Left renal cortex interstitium (tissue), 4 donors: ENCODE measurements at places on chromosomes 7 and 10.

- no peak for DNase-seq
These were observed 709.0 kb downstream of the KCNMA1 start for GRCh38 chr10:76928565-76928964.

- DNase-seq, result no peak
These were observed 247.9 kb downstream of the BAMBI start for GRCh38 chr10:28925121-28925663.

DNA sequence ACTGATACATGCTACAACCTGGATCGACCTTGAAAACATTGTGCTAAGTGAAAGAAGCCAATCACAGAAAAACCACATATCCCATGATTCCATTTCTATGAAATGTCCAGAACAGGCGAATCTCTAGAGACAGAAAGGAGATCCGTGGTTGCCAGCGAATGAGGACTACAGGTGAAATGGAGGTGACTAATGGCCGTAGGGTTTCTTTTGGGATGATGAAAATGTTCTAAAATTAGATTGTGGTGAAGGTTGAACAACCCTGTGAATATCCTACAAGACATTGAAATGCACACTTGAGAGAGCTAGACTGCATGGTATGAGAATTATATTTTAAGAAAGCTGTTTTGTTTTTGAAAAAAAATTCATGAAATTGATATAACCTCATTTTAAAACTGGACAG, 188.5 kb upstream of the PLXNA4 start:
- DNase-seq, result no peak

- DNase-seq, result no peak
These were observed 1.1 kb upstream of the DNAAF5 start for GRCh38 chr7:725223-726005.

DNA sequence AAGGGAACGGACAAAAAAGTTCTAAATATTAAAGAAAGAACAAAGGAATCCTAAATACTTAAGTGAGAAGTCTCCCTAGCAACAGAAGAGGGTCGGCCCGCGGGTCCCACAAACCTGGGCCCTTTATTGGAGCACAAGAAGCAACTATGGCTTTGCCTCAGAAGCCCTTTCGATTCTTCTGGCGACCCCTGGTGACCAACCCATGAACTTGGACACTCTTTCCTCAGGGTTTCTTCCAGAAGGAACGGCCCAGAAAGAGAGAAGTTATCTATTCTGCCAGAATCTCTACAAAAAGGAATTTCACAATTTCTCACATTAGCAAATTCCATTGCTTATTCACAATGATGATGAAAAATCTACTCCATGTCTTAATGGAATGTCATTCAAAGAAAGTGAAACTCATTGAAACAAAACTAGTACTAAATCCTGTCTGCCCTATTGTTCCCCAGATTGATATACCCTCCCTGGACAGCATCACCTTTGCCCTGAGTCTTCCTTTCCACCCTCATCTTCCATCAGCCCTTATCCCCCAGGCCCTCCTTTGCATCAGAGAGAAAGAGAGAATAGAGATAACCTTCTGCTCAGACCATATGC, 43.7 kb downstream of the CPVL start:
- no peak for DNase-seq

- DNase-seq, result no peak
These were observed 325.1 kb downstream of the GALNT17 start for GRCh38 chr7:71457021-71457420.

DNA sequence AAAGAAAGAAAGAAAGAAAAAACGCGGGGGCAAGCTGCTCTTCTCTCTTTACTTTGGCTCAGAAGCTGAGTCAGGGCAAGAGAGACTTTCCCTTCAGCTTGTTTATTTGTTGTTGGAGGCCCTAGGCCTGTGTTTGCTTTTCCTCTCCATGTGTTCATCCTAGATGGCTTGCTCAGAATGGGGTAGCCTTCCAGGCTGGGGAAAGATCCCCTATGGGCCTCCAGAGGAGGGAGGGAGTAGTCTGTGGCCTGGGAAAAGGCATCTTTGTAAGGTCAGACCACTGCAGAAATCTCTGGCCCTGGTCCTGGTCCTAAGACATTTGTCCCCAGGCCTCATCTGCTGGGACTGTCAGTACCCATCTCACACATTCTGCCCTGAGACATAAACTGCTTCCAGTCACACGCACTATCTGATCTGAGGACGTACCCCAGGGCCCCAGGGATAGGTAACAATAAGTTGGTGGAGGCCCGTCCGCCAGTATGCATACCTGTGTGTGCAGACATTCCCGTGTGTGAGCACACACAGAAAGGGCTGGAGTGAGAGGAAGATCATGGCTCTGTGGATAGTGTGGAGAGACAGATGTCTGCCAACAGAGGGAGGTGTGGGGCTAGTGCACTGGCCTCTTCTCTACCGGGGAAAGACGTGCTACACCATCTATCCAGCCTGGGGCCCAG, 4.9 kb upstream of the SCD start:
- DNase-seq, result no peak

- DNase-seq, result no peak
These were observed 59.8 kb upstream of the ADAM12 start for GRCh38 chr10:126448091-126448490.

GRCh38 chr7:82194016-82194643, 249.4 kb downstream of the CACNA2D1 start:
- no peak for DNase-seq

DNA sequence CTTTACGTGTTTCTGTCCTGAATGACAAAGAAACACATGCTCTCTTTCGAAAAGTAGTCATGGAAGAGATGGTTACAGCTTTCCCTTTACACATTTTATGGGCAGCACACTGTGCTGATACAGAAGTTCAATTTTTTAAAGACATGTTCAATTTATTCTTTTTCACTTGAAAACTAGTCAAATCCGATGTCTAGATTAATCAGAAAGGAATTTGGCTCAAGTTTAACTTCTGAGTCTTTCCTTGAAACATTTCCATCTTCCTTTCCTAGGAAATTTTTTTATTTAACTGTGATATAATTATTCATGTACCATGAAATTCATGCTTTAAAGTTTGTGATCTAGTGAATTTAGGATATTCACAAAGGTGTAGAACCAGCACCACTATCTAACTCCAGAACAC, 360.1 kb downstream of the TNS3 start:
- no peak for DNase-seq

- DNase-seq, result no peak
These were observed 206.7 kb upstream of the IGFBP3 start for GRCh38 chr7:46127814-46128213.

DNA sequence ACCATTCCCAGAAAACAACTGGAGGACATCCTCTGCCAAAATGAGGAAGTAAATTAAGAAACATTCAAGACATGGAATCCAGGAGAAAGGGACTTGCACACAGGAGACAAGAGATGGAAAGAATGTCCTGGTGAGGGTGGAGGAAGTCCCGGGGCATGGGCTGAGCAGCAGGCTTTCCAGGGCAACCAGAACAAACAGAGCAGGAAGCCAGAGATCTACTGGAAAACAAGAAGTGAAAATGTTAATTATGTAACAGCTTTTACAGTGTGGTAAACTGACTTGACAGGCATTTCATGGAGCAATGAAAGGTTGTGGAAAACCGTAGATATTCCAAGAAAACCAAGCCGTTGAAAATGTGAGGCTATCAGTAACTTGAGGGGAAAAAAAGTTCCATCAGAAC, 55.2 kb upstream of the ZNF746 start:
- no peak for DNase-seq

DNA sequence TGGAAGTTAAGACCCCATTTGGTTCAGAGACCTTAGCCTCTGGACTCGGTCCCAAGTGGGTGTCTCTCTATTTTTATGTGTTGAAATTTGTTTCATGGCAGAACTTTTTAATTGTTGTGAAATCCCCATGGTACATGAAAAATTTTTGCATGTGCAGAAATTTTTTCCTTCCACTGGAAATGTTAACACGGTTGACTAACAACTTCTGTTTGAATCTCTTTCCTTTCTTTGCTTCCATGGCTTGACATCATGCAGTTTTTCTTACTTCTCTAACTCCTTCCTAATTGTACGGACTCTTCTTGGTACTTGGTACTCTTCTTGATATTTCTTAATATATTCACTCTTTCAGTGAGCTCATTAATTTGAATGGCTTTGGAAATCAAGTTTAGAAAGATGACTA, 18.3 kb downstream of the MDFIC start:
- DNase-seq, result no peak

GRCh38 chr7:27367933-27368549, 125.4 kb downstream of the EVX1 start:
- no peak for DNase-seq

GRCh38 chr7:135971366-135971725, 5.8 kb downstream of the MTPN start:
- DNase-seq, result no peak

DNA sequence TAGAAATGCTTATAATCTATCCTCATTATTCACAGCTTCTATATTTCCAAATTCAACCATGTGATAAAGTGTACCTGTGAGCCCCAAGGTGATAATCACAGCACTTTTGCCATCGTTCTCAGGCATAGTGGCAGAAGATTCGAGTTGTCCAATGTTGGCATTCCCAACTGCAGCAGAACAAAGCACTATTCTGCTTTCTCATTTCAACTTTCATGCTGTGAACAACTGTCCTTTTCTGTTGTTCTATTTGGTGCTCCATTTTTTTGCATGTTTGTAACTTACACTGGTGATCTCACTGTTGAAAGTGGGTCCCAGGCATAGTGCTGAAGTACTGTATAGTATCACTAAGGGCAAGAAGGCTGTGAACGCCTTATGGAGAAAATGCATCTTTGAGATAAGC, 438.2 kb downstream of the PAXIP1 start:
- no peak for DNase-seq

DNA sequence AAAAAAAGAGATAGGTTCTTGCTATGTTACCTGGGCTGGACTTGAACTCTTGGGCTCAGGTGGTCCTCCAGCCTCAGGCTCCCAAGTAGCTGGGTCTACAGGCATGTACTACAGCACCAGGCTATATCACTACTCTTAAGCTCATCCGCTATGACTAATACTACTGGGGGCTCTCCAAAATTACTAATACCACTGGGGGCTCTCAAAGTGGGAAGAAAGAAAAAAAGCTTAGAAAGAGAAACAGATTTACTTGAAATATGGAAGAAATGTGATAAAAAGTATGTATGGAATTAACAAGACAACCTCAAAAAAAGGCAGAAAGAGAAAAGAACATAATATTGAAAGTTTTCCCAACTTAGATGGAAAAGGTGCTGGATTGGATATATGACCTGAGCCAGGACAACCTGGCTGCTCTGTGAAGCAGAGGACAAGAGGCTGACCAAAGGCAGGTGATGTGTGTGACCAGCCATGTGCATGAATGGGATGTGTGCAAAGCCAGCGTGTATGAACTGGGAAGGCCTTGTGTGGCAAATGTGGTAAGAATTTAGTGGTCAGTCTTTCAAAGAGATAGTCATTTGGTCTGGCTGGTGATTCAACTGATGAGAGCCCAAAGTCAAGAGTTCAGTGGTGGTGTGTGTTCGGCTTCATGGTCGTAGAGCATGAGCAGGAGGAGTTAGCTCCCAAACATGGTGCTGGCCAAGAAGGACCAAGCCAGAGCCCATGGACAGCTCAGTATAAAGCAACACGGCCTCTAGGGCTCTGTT, 232.4 kb upstream of the KLF14 start:
- DNase-seq, result no peak

DNA sequence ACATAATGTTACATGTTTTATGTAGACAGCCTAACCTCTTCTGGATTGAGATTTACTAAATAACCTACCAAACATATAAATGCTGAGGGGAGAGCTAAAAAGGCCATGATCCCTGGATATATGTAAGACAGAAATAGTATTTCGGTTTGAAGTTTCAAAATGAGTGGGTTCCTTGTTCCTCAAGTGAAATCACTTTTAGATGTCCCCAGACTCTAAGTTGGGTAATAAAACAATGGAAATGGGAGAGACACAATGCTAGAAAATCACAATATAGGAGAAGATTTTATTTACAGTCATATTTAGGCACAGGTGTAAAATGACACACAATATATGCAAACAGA, 56.5 kb downstream of the SHTN1 start:
- DNase-seq, result no peak

DNA sequence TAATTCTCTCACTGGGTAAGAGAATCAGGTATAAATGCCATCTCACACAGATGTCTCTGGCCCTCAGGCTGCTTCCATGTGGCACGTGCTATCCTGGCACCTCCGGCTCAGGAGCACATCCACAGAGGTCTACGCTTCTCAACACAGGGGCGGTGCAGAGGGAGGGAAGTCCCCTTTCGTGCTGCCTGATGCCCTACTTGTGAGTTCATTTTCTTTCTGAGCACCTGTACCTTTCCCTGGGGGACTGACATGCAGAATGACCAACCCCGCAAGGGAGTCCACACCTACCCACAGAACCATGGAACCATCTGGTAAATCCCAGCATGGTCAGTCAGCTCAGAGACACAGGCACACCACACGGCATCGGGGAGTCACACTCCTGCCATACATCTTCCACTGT, 99.0 kb upstream of the SAMD8 start:
- no peak for DNase-seq

- no peak for DNase-seq
These were observed 145.5 kb downstream of the TRIL start for GRCh38 chr7:28812616-28813015.

- DNase-seq, result no peak
These were observed 49.7 kb downstream of the TNPO3 start for GRCh38 chr7:129005186-129005585.

GRCh38 chr7:18320971-18321567, 174.5 kb upstream of the HDAC9 start:
- no peak for DNase-seq

GRCh38 chr7:4682621-4683042, 537 bp downstream of the FOXK1 start:
- no peak for DNase-seq

GRCh38 chr7:4025694-4026615, 656.1 kb upstream of the FOXK1 start:
- DNase-seq, result no peak

DNA sequence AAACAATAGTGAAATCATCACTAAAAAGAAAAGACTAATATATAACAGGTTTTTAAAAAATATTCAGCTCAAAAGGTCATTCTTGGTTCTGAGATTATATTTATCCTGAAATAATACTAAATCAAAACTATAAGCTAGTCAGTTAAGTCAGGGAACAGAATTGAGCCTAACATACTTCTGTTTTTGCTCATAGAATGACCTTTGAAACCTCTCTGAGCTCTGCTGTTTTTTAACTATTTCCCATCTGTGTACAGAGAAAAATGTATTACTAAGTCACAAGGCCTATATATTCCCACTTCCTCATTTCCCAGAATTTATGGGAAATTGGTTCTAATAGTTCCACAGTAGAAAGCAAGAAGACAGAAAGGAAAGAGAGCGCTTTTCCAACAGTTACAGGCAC, 346.8 kb upstream of the ETV1 start:
- no peak for DNase-seq

DNA sequence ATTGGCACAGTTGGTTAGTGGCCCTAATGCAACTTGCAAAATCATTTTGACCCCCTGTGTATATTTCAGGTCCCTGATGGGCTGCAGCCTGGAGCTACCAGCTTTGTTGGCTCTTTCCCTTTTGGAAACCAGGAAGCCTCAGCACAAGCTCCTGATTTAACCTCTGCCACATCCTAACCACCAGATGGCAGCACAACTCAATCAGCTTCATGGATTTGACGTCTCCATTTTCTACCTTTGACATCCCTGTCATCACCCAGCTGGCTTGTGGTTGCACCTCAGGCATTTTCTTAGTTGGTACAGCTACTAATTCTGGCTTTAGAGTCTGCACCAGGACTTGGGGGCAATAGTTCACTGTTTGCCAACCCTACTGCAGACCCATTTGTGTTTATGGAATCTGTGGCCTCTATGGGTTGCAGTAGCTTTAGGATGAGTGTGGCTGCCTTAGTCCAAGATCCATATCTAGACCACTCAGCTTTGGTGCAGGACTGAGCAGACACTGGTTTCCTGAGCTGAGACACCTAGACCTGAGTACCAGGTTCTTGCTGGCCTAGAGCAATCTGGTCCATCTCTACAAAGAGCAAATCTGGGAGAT, 456.2 kb downstream of the REEP3 start:
- DNase-seq, result no peak
